ENCODE measurements at places on chromosomes 13 and 19.

- DNase-seq: no peak
Measured at GRCh38 chr13:105333416-105333815, 1202.0 kb downstream of the EFNB2 start.

DNA sequence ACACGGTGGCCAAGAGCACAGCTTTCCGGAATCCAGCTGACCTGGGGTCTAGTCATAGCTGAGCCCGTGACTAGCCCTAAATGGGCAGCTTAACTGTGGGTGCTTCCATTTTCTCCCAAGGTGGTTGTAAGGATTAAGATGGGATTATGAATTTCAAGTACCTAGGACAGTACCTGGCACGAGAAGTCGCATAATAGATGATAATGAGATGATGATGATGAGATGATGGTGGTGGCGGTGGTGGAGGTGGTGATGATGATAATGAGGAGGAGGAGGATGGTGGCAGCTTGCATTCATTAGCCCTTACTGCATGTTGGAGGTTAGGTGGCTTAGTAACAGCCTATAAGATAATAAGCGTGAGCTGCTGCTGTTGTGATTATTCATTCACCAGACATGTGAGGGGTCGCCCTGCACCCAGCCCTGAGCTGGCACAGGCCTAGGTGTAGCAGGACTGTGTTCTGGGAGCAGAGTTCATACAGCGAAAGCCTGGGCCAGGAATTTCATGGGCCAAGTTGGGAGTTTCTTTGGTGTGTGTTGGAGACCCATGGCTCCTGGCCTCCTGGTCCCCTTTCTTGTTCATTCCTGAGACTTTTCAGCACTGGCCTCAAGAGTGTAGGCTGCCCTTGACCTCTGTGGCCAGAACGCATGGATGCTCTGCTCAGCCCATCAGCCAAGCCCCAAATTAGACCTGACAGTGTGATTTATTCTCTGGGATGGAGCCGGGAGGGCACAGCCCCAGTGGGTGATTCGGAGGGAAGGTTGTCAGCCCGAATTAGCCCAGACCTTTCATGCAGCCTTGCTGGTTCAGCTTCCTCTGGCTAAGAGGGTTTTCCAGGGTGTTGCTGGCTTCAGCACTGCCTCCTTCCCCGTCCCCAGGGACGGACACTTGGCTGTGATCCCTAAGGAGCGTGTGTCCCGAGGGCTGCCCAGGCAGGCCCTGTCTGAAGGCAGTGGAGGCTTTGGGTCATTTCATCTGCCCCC, 128.8 kb downstream of the SIPA1L3 start:
- DNase-seq: no peak

DNA sequence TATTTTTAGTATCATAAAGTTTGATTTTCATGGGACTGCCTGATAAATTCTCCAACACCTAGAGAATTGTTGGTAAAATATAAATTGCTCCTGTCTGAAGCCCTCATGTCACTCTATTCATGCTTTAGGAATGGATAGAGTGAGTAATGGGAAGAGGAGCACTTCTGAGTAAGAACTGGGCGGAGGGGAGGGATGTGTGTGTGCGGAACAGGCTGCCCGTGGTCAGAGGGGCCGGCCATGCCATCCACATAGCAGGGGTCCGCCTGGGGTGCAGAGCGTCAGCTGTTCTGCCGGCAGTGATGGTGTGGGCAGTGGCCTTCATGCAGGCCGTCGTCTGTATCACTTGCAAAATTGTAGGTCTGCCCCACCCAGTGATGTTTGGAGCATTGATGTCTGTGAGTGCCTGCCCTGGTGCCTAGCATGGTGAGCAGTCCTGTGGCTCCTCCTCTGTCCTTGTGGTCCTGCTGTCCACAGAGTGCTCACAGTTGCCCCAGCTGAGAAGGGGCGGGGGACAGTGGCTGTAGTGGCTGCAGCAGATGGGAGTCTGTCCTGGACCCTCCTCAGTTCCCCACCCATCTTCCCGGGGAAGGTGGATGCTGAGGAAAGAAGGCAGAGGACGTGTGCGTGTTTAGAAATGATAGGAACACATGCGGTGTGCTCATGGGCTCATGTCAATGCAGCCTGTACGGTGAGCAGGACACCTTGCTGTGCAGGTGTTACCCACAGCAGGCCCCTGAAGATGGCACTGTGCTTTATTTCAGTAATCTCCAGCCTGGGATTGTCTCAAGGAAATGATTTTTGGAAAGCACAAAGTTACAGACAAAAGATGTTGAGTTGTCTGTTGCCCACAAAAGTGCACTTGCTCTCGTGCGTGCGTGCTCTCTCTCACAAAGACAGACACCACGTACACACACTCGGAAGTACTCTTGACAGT, 49.4 kb upstream of the TEX29 start:
- no peak for DNase-seq

GRCh38 chr13:81987159-81987558, 1646.2 kb upstream of the SPRY2 start:
- no peak for DNase-seq
